ENCODE measurements at places on chromosomes 13 and 19.

DNA sequence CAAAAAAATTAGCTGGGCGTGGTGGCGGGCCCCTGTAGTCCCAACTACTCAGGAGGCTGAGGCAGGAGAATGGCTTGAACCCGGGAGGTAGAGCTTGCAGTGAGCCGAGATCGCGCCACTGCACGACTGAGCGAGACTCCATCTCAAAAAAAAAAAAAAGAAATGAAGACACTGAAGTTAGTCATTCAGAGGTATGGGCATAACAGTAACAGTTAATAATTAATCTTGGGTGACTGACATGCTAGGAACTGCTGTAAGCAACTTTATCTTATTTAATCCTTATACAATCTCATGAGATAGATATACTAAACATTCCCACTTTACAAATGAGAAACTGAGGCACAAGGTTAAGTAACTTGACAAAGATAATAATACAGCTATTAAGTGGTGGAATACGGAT, 4.9 kb downstream of the SKA3 start:
- DNase-seq, result no peak

- peak; percentile 98 for DNase-seq
Measured at GRCh38 chr19:1102407-1103131, 1.2 kb upstream of the GPX4 start.

DNA sequence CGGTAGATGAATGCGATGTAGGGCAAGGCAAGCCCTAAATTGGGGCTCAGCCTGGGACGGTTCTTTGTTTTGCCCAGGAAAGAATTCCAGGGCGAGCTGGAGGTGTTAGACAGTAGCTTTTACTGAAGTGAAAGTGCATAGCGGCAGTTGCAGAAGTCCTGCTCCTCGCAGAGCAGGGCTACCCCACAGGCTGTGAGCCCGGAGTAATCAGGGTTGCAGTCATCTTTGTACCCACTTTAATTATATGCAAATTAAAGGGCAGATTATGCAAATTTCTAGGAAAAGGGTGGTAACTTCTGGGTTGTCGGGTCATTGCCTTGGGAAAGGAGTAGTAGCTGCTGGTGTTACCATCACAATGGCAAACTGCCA, 30.5 kb downstream of the VAV1 start:
- DNase-seq, result no peak

DNA sequence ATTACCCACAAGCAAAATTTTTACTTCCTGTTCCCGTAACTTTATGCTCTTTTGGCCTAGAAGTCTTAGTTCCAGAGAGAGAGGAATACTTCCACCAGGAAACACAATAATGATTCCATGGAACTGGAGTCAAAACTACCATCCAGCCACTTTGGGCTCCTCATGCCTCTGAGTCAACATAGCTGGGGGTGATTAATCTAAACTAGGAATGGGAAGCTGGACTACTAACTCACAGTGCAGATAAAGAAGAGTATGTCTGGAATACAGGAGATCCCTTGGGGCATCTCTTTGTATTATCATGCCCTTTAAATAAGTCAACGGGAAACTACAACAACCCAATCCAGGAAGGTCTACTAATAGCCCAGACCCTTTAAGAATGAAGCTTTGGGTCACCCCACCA, 8.9 kb upstream of the ELF1 start:
- DNase-seq, result no peak

DNA sequence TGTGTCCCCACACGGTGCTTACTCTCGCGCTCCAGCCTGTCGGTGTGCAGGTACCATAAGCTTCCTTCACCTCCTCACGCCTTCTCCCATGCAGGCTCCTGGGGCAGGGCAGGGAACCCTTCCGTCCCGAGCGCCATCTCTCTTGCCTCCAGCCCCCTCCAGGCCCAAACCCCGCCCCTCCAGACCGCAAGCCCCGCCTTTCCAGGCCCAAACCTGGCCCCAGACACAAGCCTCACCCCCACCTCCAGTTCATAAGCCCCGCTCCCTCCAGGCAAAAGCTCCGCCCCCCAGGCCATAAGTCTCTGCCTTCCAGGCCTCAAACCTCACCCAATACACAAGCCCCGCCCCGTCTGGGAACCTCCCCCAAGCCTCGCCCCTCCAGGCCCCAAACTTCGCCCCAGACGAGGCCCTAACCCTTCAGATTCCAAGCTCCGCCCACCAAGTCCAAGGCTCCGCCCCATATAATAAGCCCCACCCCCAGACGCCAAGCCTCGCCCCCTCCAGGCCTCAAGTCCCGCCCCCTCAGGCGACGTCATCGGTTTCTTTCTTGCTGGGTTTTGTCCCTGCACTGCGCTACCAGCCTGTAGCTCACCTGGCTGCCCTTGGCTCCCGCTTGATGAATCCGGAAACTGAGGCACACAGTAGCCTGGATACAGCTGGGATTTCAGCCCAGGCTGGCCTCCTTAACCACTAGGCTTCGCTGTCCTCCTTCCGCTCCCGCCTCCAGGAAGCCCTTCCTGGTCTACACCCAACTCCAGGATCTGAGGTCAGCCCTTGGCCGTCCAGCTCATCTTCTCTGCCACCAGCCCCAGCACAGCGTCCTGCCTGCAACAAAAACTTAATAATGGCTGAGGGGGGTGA, 16.1 kb downstream of the MKNK2 start:
- no peak for DNase-seq

DNA sequence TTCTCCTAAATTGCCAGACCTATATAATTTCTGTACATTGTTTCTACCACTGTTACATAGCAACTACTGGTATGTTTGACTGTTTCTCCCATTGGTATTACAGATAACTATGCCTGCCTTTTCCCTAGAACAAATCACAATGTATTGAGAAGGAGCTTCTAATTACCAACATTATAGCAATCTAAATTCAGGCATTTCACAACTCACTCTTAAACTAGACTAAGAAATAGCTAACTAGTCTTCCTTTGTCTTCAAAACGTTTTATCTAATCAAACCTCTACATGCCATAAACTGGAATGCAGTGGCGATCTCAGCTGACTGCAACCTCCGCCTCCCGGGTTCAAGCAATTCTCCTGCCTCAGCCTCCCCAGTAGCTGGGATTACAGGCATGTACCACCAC, 18.2 kb downstream of the RBM26 start:
- DNase-seq, result no peak

- no peak for DNase-seq
Measured at GRCh38 chr19:50162988-50163387, at the start of gene IZUMO2. Gene IZUMO2 (minus strand): TSS chr19:50163281. CDS start chr19:50163194, 87 bp downstream.

- no peak for DNase-seq
Measured at GRCh38 chr19:18086590-18087138, at the start of gene IL12RB1. Gene IL12RB1 (minus strand): TSS chr19:18086934. CDS start chr19:18086823, 111 bp downstream.

GRCh38 chr13:26526702-26527216, 30.7 kb upstream of the WASF3 start:
- no peak for DNase-seq

- no peak for DNase-seq
Measured at GRCh38 chr13:50406831-50407230, 391.6 kb downstream of the KCNRG start.

GRCh38 chr19:7833225-7834099, 3.4 kb downstream of the EVI5L start:
- DNase-seq, result peak; percentile 29

GRCh38 chr13:41588899-41589298, 131.5 kb downstream of the RGCC start:
- peak; percentile 94 for DNase-seq

- DNase-seq, result no peak
Measured at GRCh38 chr13:82751206-82751605, 1131.1 kb downstream of the SLITRK1 start.

GRCh38 chr13:39148513-39148961, 110.3 kb downstream of the NHLRC3 start:
- peak; percentile 71 for DNase-seq

- DNase-seq, result no peak
Measured at GRCh38 chr13:84605927-84606326, 723.7 kb upstream of the SLITRK1 start.

Measured in stromal cell of bone marrow (primary cell).